ENCODE measurements at places on chromosomes 4 and X.

DNA sequence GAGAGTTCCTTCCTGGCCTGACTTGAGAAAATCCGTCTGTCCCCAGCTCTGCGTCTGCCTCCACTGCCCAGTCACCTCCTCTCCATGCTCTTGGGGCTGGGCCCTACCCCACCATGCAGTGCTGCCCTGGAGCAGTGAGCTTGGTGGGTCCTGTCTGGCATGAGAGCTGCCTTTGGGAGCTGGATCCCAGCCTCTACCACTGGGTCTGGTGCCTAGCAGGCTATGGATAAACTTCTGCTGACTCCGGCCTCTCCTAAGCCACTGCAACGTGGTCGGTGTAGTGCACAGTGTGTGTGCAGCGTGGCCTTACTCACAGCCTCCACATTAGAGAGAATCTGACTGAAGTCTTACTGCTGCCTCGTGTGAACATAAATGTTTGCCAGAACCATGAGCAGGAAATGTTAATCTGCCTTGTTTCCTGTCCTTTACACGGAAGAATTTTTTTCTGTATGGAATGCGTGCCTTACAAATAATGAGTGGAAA, 47.6 kb downstream of the HTT start:
- DNase-seq = no peak

DNA sequence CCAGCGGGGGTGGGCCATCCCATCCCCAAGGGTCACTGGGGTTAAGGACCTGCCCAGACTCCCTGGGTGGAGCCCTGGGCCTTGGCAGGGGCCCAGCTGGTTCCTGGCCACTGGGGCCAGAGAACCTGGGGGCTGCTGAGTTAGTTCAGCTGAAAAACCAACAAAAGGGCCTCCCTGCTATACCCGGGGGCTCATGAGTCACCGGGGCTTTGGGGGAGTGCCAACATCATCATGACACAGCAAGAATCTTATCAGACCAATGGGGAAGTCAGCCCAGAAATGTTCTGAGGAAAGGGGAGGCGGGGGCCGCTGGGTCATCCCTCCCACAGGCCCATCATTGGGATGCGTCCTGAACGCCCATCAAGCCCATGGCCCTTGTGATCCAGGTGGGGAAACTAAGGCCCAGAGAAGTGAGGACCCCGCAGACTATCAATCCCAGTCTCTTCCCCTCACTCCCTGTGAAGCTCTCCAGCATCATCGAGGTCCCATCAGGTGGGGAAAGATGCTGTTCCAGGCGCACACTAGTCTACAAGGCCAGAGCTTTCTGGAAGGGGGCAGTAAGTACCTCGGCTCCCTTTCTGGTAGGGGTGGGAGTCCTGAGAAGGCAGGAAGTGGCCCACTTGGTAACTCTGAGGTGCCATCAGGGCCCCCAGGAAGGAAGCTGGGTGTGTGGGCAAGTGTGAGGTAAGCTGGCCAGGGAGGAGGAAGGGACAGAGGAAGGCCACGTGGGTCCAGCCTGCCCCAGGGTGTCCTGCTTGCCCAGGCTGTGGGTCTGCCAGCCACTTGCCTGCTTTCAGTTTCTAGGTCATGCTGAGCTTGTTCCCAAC, 4.5 kb downstream of the G6PD start:
- no peak for DNase-seq

- peak; percentile 84 for DNase-seq
Observed at GRCh38 chrX:15493118-15493962, at the start of gene PIR. PIR (minus strand) TSS chrX:15493333; CDS start chrX:15491257, 2,076 bp downstream.

GRCh38 chr4:37890801-37891259, at the start of gene TBC1D1:
TBC1D1 (plus strand) TSS chr4:37891084; CDS start chr4:37902096, 11,012 bp downstream.
- DNase-seq = peak; percentile 31

- no peak for DNase-seq
Observed at GRCh38 chr4:47486231-47486673, 1.2 kb downstream of the ATP10D start.
